HFFc6 (cell line): ENCODE measurements at places on chromosomes 2 and 18. TPM values are rescaled to one million over a fixed set of nuclear protein-coding genes. Genes with fewer than 3 reads are reported as not detected.
A peak's percentile ranks its signal among the peaks of the same experiment; 100 is the strongest.

GRCh38 chr2:24409700-24410556, 49.6 kb upstream of the ITSN2 start:
- DNase-seq = peak; percentile 56

DNA sequence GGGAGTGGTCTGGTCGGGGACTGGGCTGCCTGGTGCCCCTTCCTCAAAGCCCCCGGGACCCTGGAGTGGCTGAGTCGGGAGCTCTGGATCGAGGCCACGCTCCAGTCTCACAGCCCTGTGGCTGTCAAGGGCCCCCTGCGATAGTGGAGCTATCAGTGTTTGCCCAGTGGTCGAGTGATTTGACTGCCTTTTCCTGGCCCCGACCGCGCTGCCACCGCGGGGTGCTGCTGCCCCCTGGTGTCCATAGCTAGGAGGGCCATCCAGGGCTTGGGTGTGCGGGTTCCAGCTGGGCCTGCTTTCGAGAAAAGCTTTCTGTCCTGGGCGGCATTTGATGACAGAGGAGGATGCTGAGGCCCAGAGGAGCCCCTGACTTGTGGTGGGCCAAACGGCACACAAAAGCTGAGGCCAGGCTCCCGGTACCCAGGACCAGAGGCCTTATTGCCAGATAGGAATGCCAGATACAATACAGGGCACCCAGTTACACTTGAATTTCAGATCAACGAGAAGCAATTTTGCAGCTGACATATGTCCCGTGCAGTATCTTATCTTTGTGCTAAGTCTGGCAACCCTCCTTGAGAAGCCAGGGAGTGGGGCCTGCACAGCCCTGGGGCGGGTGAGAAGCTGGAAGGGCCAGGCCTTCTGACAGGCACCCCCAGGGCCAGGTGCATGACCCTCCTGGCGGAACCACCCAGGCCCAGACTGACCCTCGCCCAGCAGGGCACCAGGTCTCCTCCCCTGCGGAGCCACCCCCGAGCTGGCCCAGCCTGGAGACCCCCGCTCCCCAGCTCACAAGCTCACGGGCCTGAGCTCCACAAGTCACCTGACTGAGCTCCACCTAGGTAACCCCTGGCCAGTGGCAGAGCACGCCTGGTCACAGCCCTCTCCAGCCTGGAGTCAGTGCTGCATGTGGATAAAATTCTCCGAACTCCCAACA, 13.0 kb downstream of the ODC1 start:
- peak; percentile 49 for DNase-seq

GRCh38 chr18:11808001-11808855, 43.0 kb upstream of the CHMP1B start:
- DNase-seq = peak; percentile 44

GRCh38 chr2:23351388-23352141, 33.4 kb upstream of the KLHL29 start:
- peak; percentile 59 for DNase-seq

- DNase-seq = no peak
Observed at GRCh38 chr18:63971320-63972001, 1.6 kb downstream of the SERPINB8 start.

DNA sequence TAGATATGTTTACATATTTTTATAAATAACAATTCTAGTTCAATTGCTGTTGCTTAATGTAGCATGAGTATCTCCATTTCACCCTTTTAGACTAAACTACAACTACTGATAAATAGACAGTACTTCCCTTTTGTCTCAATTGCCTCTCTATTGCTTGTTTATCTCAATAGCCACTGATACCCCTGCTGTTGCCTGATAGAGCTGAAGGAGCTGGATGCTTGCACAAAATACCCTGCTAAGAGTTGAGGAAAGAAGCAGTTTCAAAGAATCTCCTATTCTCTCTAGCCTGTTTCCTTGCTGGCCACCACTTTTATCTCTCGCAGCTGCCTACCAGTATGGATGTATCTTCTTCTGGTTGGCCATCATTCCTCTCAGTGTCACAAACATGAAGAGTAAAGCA, 16.9 kb upstream of the ZNF804A start:
- DNase-seq = no peak

- DNase-seq = no peak
Observed at GRCh38 chr2:10003206-10004125, 39.9 kb upstream of the KLF11 start.

DNA sequence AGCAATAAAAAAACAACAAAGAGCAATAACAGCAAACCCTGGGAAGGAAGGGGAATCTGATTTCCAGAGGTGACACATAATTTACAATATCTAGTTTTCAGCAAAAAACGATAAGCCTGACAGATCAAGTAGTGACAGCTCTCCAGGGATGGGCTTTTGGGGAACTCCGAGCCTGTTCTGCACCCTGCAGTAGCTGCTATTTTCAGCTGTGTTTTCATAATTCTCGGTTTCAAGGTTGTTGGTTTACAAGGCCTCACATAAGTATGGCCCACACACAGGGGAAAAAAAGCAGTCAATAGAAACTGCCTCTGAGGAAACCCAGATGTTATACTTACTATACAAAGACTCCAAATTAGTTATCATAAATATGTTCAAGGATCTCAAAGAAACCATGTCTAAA, 67.7 kb upstream of the CTLA4 start:
- no peak for DNase-seq

DNA sequence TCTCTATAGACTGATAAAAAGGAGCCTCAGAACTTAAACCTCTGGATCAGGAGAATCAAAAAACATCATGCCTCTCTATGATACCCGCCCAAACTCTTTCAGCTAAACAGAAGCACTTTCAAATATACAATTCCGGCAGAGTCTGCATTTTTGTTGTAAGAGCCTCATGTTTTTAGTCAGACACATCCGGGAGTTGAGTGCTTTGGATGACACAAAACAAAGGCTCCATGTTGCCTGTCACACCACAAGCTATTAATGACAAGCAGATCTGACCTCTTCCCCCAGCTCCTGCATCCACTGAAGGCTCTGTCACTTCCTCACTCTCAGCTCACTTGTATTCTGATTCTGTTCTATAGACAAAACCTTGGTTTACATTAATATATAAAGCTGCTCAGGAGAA, 33.2 kb downstream of the SLC38A11 start:
- no peak for DNase-seq

- DNase-seq = no peak
Observed at GRCh38 chr2:211513446-211513845, 957.0 kb downstream of the CPS1 start.

- DNase-seq = peak; percentile 98
Observed at GRCh38 chr2:238285653-238286082, 2.7 kb downstream of the PER2 start.

DNA sequence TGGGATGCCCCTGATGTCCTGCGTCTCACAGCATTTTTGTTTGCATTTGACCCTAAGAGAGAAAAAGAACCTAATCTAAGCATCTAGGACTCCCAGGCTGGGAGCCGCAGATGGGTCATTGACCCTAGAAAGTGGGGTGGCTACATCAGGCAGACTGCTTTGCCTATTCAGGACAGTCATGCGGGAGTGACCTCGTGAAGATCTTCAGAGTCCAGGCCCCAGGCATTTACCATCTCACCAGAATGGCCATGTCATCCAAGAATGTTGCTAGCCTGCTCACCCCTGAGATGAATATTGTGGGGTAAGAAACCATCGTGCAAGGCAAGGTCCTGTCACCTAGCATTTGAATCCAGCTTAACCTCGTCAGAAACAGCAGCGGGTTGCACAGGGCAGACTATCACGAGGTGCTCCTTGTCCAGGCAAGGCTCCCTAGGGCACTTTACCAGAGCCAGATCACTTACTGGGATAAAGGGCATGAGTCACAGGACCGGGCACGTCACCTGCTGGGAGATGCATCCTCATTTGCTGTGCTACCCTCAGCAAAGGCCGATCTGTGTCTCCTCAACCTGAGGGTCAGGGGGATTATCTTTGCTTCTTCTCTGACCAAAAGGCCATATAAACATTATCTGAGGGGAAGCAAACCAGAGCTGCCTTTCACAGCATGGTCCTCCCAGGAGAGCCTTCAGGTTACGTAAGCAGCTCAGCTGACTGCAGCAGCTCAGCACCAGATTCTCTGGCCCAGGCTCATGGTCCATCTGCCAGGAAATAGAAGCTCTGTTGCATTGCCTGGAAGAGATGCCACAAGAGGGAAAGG, 162.3 kb downstream of the ACKR3 start:
- DNase-seq = no peak

DNA sequence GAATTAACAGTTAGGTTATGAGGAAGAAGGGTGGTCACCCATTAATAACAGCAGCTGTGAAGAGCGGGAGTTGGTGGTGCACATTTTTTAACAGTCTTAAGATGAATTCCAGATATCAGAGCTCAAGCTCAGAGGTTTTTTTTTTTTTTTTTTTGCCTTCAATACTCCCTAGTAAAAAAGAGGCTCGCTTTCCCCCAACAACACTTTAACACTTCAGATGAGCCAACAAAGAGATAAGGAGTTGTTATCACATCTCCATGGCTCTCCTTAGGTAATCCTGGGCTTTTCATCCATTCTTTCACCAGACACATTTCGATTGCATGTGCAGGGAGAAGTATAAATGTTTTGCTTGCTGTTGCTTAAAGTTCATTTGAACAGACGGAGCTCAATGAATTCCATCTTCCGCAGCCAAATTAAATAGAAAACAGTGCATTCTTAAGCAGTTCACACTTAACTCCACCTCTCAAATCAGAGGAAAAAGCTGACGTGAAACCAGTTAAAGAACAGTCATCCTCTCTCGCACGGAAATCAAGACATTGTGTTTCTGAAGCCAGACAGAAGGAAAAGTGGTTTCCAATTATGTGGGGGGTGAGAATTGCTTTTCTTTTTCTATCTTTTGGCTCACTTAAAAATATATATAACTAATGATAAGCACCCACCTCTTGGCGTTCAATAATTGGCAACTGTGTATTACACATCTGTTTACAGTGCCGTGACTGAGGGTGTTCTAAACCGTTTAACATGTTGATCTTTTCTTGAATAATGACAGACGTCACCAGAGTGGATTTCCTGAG, 118.2 kb downstream of the ZNF521 start:
- DNase-seq = peak; percentile 20

DNA sequence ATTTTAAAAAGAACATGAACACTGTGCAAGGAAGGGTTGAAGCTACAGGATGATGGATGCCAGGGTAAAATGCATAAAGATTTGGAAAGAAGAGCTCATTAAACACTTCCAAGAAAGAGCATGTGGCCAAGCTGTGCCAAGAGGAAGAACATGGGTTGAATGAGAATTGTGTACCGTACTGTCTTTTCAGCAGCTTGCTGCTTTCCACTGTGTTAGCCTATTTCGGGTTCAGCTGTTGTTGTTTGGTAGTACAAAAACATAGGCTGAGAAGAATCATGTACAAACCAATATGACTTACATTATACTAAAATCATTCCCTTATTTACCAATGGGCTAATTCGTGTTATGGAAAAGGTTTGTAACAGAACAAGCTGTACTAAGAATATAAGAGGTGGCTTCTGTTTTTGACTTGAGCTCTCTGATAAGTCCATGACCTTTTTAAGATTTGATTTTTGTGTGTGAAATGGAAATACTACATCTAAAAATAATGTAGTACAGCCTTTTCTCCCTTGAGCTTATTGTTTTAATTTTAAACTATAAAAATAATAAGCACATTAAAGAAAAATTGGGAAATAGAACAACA, 188.3 kb upstream of the STON1 start:
- no peak for DNase-seq

GRCh38 chr2:128781585-128782385, 463.1 kb upstream of the HS6ST1 start:
- DNase-seq = no peak

DNA sequence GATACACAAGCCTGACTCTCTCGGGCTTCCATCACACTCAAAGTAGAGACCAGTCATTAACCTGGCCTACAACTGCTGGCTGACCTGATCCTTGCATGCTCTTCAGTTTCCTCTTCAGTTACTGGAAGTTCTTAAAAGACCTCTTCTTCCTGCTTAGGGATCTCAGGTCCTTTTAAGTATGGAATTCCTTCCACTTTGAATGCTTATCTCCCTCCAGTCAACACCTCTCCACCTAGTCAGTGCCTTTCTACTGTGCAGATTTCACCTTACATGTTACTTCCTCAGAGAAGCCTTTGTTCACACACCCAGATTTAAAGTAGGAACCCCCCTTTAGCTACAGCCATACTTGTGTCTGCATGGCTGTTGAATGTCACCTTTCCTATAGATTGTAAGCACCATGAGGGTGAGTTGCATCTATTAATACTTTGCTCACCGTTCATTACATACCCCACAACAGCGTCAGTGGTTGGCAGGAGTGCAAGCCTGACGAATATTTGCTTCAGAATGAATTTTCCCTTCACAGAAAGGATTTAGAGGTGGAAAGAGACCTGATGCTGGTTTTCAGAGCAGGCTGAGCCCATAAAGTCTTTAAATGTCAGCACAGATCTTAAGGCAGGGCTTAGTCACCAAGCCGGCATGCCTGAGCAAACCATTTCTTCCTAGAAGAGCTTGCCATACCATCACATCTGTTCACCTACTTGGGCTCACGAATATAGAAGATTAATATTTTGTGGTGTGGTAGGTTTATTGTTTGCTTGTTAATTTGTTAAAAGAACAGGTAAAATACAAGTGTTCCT, 90.1 kb downstream of the ACVR1 start:
- peak; percentile 51 for DNase-seq

DNA sequence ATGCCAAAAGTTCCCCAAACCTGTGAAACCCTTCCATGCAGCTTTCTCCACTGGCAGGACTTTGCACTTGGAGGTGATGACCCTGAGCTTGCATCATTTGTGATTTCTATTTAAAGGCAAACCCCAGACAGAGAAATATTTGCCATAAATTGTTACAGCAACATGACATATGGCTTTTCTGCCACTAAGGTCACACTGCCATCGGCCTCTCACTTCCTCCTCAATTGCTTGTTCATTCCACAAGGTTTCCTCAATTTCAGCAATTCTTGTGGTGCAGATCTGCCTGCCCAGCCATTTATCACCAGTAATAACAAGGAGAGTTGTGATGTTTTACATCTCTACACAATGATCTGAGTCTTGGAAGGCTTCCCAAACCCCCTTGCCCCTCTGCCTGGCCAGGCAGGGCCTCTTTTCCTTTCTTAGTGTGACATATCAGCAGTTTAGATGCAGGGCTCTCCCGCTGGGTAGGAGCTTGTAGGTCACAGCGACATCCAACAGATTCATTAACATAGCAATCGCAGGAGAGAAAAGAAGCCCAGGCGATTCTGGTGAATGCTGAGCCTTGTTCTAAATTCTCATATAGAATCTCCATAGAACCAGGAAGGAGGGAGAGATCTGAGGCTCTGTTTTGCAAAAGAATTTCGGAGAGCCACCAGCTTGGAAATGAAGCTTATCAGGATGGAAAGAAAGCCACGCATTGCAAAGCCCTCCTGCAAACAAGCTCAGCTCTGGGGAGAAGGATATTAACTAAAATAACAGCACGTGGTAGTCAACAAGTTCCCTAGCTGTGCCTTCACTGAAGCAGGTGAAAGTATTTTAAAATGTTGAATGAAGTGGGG, 46.7 kb upstream of the ITGA6 start:
- DNase-seq = peak; percentile 3

GRCh38 chr2:232843834-232844233, 26.2 kb upstream of the SNORC start:
- no peak for DNase-seq

- peak; percentile 20 for DNase-seq
Observed at GRCh38 chr2:24164416-24164973, 10.4 kb upstream of the FAM228A start.

Gene RAMP1
- 0.69 to 1.3 TPM (median 0.87 TPM) in 3 replicates for total RNA-seq

Gene FNDC4
- total RNA-seq = 2.5 to 5.3 TPM (median 3.2 TPM) in 3 replicates

Gene SLC38A11
- 2.0 and 2.9 TPM in 2 replicates for total RNA-seq

Gene ORMDL1
- total RNA-seq = 57.7 to 71.0 TPM (median 61.3 TPM) in 3 replicates
